ENCODE measurements at places on chromosomes 12 and 14. TPM values are rescaled to one million over a fixed set of nuclear protein-coding genes. Genes with fewer than 3 reads are reported as not detected.
A peak's percentile ranks its signal among the peaks of the same experiment; 100 is the strongest.

The KRT74 gene
- not detected for total RNA-seq

The COX6A1 gene
- 872 TPM for total RNA-seq

The ABCC9 gene
- total RNA-seq: 5.2 TPM

The SERPINA10 gene
- total RNA-seq: not detected

The KRT78 gene
- not detected for total RNA-seq

- no peak for DNase-seq
Observed at GRCh38 chr12:49052451-49053208, 8.0 kb downstream of the KMT2D start.

GRCh38 chr12:101925361-101925760 lies 48.0 kb downstream of the DRAM1 start:
- DNase-seq: peak; percentile 46

GRCh38 chr12:109783965-109784244 lies 49.3 kb downstream of the TRPV4 start:
- DNase-seq: no peak

GRCh38 chr14:34926552-34926951 lies 51.4 kb upstream of the BAZ1A start:
- DNase-seq: no peak

GRCh38 chr12:24483732-24484131 lies 465.2 kb downstream of the BCAT1 start:
- DNase-seq: no peak

DNA sequence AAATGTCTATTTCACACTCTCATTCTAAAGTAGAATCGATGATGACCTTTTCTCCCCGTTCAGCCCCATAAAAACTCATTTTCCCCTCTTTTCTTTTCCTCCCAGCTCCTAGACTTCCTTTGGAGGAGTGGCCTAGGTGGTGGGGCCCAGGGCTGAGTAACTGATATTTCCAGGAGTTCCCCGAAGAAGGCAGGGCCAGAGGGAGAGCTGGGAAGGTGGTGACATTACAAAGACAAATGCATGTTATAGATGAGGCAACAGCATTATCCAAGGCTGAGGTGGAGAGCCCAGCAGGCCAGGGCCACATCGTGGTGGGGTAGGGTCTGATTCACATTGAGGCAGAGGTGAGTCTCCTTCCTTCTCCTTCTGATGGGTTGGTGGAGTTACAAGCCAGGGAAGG lies 22.2 kb upstream of the HDAC7 start:
- no peak for DNase-seq

- peak; percentile 9 for DNase-seq
Observed at GRCh38 chr12:115709540-115710011, 567.9 kb downstream of the MED13L start.

DNA sequence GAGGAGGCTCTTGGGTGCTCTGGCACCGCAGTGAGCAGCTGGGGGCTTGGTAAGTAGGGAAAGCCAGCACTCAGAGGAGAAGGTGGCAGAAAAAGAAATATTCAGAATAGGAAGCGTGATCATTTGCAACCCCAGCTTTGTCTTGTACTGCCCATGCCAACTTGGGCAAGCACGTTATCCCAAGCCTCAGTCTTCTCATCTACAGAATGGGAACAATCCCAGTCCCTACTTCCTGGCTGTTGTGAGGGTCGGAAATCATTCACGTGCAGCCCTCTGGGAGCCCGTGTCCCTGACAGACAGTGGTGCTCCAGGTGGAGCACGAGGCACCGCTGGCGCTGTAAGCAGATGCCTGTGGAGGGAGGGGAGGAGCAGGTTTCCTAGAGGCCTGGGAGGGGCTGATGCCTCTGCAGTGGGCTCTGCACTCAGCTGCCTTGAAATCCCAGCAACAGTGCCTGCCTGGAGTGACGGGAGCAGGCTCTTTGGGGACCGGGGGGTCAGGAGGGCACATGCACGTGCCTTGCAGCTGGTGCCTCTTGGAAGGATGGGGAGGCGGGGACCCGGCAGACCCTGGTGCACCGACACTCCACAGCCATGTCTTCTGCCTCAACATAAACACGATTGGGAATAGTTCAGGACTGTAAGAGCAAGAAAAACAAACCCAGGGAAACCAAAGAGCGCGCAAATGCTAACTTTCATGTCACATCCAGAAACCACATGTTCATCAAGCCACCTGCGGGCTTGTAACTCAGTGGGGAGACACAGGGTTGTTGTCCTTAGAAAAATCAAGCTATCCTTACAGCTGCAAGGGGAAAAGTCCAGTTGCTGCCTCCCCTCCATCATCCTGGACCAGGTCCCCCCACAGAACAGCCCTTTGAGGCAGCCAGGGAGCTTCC lies 86.5 kb upstream of the DIO3 start:
- no peak for DNase-seq

DNA sequence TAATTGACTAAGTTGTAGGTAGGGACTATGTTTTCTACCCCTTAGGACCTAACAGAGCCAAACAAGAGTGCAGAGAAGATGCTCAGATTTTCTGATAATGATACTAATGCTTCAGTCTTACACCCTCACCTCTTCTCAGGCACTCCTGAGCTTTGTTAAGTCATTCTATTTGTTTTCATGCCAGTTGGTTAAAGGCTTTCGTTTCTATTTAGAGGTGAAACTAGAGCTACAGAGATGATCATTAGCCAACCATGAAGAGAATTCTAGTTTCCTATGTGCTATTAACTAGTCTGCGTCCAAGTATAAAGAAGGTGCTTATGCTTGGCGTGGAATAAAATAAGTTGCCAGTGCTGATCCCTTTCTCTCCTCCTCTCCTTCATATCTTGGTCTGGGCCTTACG lies 34.6 kb upstream of the PYGL start:
- DNase-seq: no peak

DNA sequence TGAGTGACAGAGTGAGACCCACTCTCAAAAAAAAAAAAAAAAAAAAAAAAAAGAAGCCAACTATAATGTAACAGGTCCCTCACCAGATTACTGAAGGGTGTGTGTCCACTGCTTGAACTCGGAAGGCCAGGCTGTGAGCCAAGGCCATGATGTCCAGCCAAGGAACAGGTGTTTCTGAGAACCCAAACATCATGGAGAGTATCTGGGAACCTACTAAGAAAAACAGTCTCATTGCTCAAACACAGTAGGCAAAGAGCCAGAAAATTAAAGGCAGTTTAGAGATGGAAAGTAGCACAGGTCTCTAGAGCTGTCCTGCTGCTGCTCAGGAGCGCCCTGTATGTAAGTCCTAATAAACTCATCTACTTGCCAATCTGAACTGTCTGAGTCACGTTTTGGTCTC lies 12.5 kb upstream of the MAP4K5 start:
- no peak for DNase-seq

- no peak for DNase-seq
Observed at GRCh38 chr12:4228122-4228580, 45.4 kb upstream of the CCND2 start.

DNA sequence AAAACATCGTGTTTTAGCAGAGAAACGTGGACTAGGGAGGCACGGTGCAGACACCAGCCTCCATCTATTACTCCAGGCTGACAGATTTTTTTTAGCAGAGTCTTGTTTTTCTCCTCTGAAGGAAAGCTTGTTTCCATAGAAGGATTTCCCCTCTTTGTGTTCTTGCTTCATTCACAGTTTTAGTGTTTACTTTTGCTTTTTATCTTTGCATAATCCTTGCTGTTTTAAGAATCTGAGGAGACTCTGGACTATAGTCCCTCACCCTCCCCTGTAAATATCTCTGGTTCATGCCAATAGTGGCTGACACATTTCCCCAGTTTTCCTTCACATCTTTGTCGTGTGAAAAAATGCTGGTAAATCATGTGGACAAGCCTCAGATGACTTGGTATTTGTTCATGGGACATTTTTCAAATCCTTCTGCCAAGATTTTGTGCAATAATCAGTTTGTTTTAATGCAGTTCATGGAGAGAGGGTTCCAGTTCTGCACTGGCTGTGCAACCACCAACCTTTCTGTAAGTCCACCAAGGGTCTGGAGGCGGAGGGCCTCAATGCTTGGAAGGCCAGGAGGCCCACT lies 39.9 kb upstream of the TMCC3 start:
- DNase-seq: no peak

- DNase-seq: no peak
Observed at GRCh38 chr14:100651999-100652508, 64.8 kb upstream of the BEGAIN start.

DNA sequence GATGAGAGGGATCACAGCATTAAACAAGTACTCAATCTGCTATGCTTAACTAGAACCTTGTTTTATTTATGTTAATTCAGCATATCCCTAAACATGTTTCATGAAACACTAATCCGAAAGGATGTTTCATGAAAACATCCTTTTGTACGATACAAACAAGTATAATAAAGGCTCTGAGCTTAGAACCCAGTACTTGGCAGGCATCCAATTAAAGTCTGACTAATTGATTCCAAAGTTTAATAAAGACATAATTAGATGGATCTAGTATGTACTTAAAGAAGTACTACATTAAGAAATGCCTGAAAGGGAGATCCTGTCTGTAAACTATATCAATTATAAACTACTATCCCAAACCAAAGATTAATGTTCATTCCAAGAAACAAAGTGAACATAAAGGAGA lies 51.8 kb downstream of the SCAF11 start:
- DNase-seq: no peak

DNA sequence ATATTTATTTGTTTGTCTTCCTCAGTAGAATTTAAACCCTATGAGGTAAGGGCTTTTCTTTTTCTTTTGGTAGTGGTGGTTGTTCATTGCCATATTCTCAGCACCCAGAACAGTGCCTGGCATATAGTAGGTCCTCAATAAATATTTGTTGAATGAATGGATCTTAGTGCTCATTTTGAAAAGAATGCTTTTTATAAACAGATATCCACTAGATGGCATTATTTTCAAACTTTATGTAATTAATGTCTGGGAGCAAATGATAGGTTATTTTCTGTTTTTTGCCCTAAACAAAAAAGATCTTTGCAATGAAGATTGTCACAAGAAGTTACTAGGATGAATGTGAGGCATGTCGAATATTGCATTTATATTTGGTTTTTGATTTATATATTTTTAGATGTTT lies 64.1 kb downstream of the RAD51B start:
- DNase-seq: no peak
